ENCODE measurements at places on chromosomes 11 and 22. TPM values are rescaled to one million over a fixed set of nuclear protein-coding genes. Genes with fewer than 3 reads are reported as not detected.

Gene PIH1D2
- not detected for polyA plus RNA-seq

Gene SMCO4
- 2.7 TPM for polyA plus RNA-seq

Gene SYT9
- not detected for polyA plus RNA-seq

Gene APOL6
- 1.4 TPM for polyA plus RNA-seq

Gene OR8H2
- not detected for polyA plus RNA-seq

Gene OR9G1
- not detected for polyA plus RNA-seq

Gene INSC
- polyA plus RNA-seq, result not detected

Gene RAB3IL1
- polyA plus RNA-seq, result not detected

Gene CDKN1C
- polyA plus RNA-seq, result not detected

Gene PNPLA3
- polyA plus RNA-seq, result not detected

GRCh38 chr11:120702656-120703055, 191.1 kb downstream of the GRIK4 start:
- DNase-seq, result no peak

GRCh38 chr11:76073724-76074123, 132.6 kb downstream of the WNT11 start:
- no peak for DNase-seq

DNA sequence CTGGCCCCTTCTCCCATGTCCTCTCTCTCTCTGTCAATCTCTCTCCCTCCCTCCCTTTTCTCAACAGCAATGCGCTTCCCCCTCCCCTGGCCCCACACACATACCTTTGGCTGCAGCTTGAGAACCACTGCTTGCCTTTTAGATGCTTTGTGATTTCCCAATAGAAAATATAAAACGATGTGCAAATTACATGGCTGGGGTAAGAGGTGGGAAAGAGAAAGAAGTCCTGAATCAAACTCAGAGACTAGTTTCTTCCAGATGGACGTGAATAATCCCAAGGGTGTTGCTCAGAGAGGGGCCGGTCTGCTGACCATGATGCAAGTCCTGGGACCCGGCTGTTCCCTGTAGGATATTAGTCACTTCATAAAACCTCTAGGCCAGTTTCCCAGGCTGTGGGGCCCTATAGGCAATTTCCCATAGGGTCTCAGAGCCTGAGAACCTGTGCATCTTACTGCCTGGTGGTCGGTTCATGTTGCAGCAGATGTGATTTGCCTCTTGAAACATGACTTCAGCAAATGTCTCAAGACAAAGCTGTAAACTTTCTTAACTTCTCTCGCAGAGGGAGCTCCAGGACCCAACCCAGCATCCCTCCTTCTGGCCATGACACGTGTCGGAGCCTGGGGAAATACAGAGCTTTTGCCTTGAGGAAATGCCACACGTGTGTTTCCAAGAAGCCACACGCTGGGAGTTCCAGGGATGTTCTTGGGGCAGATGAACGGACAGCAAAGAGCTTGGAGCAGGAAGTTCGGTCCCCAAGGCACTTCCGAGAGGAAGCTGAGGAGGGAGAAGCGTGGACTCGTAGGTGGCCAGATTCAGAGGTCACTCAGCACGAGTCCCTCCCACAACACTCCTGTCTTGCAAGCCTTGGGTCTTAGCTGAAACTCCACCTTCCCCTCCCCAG, 34.5 kb upstream of the ETS1 start:
- DNase-seq, result no peak

DNA sequence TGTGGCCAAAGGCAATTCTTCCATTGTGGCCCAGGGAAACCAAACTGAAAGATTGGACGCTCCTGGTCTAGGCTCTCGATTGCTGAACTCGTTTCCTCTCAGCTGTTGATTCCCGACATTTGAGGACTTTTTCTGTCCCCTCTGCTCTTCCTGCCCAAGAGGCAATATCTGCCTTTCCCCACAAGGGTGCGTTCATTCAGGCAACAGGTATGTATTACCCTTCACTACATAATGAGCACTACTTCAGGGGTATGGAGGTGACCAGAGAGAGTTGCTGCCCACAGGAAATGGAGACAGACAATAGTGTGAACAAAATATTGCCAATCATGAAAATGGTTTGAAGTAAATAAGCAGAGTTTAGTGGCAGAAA, 8.2 kb downstream of the PTH start:
- DNase-seq, result peak; percentile 12

- no peak for DNase-seq
Observed at GRCh38 chr11:130464291-130464812, 15.9 kb downstream of the ADAMTS15 start.

GRCh38 chr22:49503321-49503720, 324.4 kb downstream of the BRD1 start:
- DNase-seq, result no peak

GRCh38 chr22:19800761-19801244, 40.2 kb downstream of the TBX1 start:
- no peak for DNase-seq

GRCh38 chr11:67510023-67510345, 2.0 kb upstream of the CDK2AP2 start:
- DNase-seq, result no peak

DNA sequence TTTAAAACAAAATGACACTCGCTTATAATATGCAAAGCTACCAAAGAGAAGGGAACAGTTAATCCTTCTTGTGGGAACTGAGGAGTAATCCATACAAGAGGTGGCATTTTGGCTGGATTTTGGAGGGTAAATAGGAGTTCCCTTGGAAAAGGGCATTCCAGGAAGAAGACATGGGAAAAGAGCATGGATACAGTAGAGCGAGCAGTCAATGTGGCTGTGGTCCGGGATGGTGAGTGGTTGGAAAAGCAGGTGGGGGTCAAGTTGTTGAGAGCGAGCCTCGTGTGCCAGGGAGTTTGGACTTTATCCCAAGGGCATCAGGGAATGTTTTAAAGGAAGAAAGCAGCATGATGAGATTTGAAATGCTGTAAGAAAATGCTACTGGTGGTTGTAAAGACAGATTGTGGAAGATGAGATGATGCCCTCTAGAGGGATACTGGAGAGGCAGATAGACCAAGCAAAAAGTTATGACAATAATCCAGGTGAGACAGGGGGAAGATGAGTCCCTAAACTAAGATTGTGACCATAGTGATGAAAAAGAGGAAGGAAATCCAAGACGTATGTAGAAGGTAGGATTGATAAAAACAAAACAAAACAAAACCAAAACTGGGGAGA, 3.8 kb upstream of the MMP7 start:
- DNase-seq, result peak; percentile 48

DNA sequence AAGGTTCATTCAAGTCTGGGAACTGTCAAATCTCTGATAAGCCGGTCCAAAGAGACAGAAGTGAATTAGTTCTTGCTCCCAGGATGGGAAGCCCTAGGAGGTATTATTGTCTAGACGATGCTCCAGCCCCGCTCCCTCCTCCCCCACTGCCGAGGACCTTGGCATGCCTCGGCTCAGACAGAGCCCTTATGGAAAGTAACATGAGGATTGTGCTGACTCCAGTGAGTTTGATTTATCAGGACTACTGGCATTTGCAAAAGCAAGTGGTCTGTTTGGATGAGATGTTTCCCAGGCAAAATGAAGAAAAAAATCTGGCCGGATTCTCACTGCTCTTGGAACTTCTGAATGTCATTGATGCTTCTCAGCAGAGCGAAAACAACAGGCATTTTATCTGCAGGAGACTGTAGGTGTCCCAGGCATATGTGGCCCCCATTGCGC, 341.0 kb downstream of the ETS1 start:
- no peak for DNase-seq

DNA sequence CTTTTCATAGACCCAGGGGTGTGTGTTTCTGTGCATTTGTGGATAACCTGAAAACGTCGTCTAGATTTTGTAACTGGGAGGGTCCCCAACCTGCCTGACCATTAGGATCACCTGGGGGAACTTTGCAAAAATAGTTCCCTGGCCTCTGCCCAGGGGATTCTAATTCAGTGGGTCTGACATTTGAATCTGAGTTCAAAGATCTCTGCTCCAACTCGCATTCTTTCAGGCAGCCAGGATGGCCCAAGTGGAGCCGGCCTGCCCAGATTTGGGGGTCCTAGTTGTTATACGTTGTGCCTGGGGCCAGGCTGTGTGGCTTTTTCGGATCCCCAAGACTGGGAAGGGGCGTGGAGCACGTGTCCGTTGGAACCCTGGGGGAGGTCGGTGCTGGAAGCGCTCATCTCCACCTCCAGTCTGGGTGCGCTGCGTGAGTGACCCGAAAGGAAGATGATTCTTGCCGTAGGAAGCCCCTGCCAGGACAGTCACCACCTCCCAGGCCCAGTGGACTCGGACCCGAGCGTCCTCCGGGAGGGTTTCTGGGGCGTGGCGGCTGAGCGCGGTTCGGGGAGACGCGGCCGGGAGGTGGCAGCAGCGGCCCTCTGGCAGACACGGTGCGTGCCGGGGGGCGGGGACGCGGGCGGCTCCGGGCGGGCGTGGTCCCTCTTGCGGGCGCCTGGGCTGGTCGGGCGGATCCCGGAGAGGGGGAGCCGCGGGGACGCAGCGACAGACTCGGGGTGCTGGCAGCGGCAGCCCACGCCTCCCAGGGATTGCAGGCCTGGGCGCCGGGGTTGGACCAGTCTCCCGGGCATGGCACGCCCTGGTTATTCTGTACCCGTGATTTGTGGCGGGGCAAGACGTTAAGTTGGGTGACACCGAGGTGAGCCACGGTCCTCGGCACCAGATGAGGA, 29.2 kb upstream of the PLET1 start:
- peak; percentile 84 for DNase-seq

DNA sequence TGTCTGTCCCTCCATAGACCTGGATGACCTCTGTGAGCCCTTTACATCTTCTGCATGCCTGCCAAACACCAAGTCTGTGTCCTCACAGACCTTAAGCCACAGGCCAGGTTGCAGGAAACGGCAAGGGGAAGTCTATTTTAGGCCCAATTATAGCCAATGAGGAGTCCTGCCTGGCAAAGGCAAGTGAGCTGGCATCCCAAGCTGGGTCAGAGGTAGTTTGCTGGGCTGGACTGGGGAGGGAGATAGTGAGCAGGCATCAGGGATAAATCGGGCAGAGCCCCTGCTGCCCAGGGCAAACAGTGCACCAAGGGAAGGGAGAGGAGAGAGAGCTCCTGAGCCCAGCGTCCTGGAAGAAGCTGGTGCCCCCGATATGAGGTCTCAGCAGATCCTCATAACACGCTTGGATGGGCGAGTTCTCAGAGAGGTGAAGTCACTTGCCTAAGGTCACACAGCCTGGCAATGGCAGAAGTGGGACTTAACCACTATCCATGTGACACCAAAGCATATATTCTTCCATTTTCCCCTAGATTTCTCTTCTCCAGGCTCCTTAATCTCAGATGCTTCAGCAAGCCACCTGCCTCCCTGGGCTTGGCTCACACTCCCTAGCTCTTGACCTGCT, 3.7 kb upstream of the RELT start:
- DNase-seq, result no peak

- no peak for DNase-seq
Observed at GRCh38 chr11:12237381-12237784, 127.0 kb downstream of the MICAL2 start.

GRCh38 chr22:27671413-27671935, 130.1 kb downstream of the MN1 start:
- no peak for DNase-seq

DNA sequence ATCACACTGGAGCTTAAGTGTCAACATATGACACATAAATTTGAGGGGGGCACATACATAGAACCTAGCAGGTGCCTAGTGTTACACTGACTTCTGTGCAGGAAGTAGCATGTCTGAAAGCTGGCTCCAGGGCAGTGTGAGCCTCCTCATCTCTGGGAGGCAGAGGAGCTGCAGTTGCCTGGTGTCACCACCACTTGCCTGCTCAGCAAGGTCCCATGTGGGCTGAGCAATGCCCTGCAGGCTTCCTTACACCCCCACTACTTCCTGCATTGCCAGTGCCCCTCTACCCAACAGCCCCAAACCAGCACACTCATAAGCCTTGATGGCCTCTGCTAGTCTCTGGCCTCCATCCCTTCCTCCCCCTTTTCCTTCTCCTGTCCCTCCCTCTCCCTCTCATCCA, 165.8 kb downstream of the BUD13 start:
- no peak for DNase-seq

GRCh38 chr22:33860386-33860785, 59.9 kb downstream of the LARGE1 start:
- no peak for DNase-seq

- no peak for DNase-seq
Observed at GRCh38 chr22:19916941-19917340, 24.6 kb upstream of the COMT start.

DNA sequence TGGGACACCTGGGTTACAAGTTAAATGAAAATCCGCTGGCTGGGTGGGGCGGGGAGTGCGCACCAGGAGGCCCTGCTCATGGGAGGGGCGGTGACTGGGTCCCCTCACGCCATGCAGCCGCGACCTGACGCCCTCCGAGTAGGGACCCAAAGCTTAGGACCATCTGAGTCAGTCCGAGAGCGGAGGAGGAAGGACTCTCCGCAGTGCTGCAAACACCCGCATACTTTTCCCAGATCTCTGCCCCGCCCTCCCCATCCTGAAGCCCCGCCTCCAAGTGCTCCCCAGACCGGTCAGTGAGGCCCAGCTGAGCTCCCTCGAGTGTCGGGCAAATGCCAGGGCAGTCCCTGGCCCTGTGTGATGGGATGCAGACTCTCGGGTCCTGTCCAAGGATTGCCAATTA, 6.6 kb upstream of the FLI1 start:
- DNase-seq, result no peak

GRCh38 chr22:47250995-47251765, 488.7 kb downstream of the TBC1D22A start:
- no peak for DNase-seq

- DNase-seq, result no peak
Observed at GRCh38 chr11:44516688-44517507, 48.6 kb upstream of the CD82 start.

GRCh38 chr11:124799348-124800225, 619 bp downstream of the MSANTD2 start:
- peak; percentile 41 for DNase-seq

All from naive B cell (primary cell).